D721Med (cell line): ENCODE measurements at places on chromosomes 7 and 10.

- no peak for DNase-seq
These were observed 63.9 kb upstream of the LOXL4 start for GRCh38 chr10:98331885-98332284.

- DNase-seq = no peak
These were observed 41.1 kb upstream of the CABCOCO1 start for GRCh38 chr10:61621605-61622051.

GRCh38 chr10:133140417-133141143 lies 19.4 kb upstream of the KNDC1 start:
- no peak for DNase-seq

GRCh38 chr7:24733414-24734060 lies 23.7 kb downstream of the GSDME start:
- DNase-seq = no peak

- DNase-seq = no peak
These were observed 66.5 kb downstream of the ANK3 start for GRCh38 chr10:60323162-60323561.

- DNase-seq = no peak
These were observed 124.0 kb upstream of the PRSS58 start for GRCh38 chr7:142381727-142382390.

DNA sequence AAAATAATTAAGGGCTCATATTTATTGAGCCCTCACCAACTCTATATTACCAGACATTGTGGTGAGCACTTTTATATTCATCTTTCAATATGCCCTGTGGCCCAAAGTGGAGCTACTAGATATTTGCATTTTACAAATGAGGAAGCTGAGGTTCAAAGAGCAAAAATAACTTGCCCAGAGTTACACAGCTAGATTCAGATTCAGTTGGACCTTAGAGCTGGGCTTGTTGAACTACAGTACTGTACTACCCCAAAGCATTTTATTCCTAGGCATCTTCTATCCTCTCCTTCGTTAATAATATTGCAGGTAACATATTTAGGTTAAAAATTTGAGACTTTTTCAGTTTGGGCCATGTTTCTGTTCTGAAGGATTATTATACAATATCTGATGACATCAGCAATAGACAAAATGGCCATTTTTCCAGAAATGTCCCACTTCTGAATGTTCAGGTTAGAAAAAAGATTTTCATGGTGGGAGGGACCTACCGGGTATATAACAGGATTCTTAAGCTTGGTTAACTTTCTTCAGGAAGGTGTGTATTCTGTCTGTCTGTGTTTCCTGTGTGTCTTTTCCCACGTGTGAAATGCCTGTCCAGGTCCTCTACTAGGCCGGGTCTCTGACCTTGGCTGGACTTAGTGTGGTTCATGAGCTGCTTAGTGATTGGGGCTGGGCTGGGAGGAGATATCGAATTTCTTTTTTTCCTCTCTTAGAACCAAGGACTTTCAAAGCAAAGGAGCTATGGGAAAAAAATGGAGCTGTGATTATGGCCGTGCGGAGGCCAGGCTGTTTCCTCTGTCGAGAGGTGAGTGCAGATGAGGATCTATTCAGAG lies 13.6 kb downstream of the PRXL2A start:
- DNase-seq = no peak

DNA sequence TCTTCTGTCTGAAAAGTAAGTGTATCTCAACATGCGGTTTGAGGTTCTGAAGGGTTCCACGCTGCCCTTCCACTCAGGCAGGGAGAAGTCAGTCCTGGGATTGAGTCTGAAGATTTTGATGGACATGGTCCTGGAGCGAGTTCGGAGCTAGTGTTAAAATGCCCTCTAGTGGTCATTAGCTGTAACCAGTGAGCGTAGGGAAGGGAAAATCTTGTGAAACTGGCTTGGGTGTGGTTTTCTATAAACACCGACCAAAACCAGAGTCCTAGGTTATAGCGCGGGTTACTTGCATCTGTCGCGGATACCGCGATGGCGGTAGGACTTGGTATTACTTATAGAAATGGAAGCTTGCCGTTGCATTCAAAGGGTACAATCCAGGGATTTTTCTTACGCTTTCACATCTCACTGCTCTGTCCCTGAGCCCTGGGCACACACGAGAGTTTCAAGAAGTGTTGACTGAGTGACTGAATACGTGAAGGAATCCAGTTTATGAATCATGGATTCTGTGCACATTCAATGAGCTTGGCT lies 348.2 kb upstream of the C7orf33 start:
- peak; percentile 37 for DNase-seq

DNA sequence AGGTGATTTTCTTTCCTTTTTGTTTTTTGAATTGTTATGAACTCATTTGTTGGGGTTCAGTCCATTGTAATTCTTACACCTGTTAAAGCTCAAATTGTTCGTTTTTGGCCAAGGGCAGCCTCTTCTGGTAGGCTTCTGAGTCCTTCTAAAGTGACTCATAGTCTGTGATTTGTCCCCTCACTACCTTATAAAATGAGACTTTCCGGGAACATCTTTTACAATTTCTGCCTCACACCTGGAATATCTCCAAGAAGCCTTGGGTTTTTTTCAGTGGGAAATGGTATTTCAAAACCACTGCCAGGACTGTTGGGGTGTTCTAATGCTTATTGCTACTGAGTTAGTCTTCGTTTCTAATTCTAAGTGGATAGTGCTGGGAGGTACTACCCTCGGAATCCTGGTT lies 56.7 kb downstream of the BMPR1A start:
- no peak for DNase-seq

- no peak for DNase-seq
These were observed 110.8 kb downstream of the CD36 start for GRCh38 chr7:80749270-80749669.

- DNase-seq = no peak
These were observed 299.3 kb downstream of the GRM8 start for GRCh38 chr7:126953461-126953860.

DNA sequence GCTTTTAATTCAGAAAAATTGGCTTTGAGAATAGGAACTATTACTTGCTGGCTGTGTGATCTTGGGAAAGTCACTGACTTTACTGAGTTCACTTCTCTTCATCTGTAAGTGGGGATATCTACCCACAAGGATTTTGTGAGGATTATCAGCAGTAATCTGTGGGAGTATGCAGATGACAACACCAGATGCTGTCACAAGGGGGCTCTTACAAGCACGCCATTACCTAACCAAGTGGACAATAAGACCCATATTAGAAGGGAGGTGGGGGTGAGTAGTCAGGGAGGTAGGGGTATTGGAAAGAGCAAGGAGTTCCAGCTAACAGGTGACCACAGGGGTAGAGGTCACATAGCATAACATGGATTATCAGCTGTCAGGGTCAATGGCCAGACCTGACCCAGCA lies 569.4 kb downstream of the SUGCT start:
- DNase-seq = no peak

GRCh38 chr7:22124941-22125340 lies 179.2 kb upstream of the CDCA7L start:
- no peak for DNase-seq

- DNase-seq = no peak
These were observed 18.7 kb downstream of the CNPY1 start for GRCh38 chr7:155527664-155528063.

DNA sequence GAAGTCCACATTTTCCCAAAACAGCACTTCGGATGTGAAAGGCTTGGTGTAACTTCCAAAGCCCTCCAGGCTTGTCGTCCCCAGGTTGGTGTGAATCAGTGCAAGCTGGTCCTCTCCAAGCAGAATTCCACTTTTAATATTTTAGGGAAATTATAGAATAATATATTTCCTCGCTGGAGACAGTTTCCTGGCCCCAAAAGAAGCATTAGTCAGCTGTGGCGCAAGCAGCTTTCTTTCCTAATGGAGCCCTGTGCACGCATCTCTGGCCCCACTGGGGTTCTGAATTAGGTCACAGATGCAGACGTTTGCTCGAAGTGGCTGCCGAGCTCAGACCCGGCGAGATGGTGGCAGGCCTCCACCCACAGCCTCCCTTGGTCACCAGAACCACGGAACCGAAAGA lies 33.3 kb upstream of the MNX1 start:
- DNase-seq = no peak

DNA sequence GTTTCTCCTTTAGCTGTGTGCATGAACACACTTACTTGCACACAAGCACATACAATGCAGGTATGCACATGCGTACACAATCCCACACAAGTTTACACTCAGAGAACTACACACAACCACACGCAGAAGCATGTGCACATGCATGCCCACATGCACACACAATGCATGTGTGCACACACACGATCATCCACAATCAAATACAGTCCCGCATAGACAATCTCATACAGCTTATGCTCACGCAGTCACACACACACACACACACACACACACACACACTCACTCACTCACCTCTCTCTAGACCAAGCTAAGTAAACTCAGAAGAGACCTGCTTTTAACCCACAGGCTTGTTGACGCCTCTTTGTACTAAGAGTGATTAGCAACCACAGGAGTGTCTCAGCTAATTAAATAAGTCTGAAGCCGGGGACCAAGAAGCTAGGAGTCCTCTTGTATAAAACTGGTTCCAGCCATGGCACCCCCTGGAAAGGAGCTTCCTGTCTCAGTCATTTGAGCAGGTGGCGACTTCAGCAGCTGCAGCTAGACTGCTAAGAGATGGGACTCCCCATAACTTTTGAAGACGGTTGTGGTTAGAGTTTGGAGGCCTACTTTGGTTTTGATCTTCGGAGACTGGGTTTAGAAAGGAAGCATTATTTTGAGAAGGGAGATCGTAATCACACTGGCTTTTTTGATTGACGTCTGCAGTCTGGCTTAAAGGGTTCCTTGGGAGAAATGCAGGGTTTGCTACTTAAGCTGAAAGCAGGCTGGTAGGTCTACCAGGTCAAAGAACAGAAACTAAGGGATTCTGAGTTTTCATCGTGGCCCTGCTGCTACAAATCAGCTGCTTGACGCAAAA lies 82.3 kb upstream of the ADRB1 start:
- no peak for DNase-seq

- DNase-seq = no peak
These were observed 189.9 kb downstream of the EBF3 start for GRCh38 chr10:129774082-129774735.

DNA sequence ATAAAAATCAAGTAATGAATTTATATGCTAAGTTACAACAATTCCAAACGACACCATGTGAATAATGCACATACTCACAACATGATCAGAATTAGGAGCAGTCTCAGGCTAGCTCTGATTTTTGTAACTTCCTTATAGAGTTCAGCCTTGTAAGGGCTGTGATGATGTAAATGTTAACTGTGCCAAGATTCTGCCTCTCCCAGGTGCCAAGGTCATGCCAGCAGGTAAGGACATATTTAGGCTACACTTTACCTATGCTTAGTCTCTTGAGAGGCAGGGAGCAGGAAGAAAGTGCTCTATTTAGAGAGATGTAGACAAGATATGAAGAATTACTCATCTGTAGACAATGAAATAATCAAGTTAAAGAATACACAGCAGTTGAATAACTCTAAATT lies 53.6 kb upstream of the AGR3 start:
- DNase-seq = no peak

DNA sequence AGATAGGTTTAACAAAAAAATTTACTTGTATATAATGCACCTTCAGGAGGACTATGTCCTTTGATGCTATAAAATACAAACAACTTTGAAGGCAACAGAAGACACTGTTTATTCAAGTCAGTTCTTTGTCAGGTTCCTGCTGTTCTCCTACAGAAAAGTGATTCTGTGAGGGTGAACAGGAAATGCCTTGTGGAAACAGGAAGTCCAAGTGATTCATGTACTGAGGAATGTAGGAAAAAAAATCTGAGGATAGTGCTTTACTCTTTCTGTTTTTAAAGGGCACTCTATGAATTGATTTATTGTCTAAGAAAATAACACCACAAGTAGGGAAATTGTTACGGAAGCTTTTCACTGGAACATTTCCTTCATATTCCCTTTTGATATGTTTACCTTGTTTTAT lies 171.9 kb downstream of the HDAC9 start:
- no peak for DNase-seq

- DNase-seq = no peak
These were observed 33.8 kb downstream of the GALNT11 start for GRCh38 chr7:152059311-152059710.

DNA sequence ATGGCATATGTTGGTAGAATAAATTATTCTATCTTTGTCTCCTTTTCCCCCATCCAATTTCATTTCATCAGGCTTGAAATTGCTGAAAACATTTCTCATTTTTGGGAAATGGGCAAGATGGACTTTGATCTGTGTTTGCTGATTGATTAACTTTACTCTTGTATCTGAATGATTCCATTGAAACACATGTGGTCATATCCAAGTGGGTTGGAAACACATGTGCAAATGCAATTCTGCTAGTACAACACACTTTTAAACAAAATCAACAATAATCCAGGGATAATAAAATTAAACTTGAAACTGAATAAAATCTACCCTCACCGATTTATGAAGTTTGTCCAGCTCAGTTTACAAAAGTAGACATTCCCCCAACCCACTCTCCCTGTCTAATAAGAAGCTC lies 96.9 kb downstream of the EPDR1 start:
- no peak for DNase-seq

GRCh38 chr10:123458933-123459332 lies 207.2 kb upstream of the GPR26 start:
- no peak for DNase-seq

DNA sequence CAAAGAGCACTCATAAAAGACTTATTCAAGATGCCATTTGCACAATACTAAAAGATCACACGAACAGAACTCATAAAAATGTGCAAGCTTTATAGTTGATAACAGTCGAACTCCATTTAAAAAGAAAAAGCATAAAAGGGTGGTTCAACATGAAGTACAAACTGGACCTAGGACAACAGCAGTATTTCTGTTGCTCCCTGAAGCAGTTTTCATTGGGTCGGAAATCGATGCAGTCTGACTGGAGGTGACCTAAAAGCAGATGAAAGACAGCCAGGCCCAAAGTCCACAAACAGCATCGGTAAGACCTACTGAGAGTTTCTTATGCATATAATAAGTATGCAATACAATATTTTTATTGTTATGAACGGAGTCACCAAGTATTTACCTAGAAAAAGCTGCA lies 23.9 kb downstream of the FAM171A1 start:
- no peak for DNase-seq

DNA sequence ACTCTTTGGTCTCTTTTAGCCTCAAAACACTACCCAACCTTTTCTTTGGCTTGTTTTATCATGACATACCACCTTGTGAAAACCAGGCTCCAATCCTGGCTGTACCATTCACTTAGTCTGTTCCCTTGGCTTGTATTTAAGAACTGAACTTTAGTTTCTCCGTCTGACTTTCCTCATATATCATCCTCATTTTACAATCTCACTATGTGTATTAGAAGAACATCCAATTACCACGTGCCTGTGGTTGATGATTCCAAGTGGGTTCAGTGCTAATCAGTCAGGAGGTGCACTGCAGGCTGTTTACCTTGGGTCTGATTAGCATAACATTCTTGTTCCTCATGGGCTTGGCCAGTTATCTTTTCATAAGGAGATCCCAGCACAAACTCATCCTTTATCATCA lies 144.8 kb upstream of the KLF14 start:
- DNase-seq = no peak
